ENCODE measurements at places on chromosomes 1 and 21. TPM values are rescaled to one million over a fixed set of nuclear protein-coding genes. Genes with fewer than 3 reads are reported as not detected.

Gene LHX8
- total RNA-seq: 1.5 TPM

Gene PIGC
- 40.0 TPM for total RNA-seq

Gene CREG1
- 86.1 TPM for total RNA-seq

Gene MPZ
- total RNA-seq: 0.21 TPM

Gene CFAP74
- total RNA-seq: not detected

Gene MSH4
- not detected for total RNA-seq

Gene TCHHL1
- not detected for total RNA-seq

All from A549 treated with CpdA at 1 μM for 4 hours (cell line).